Fibroblast of skin of left biceps (primary cell): ENCODE measurements at places on chromosomes 1 and 21.

- no peak for DNase-seq
Measured at GRCh38 chr1:119316870-119317416, 51.6 kb upstream of the HAO2 start.

DNA sequence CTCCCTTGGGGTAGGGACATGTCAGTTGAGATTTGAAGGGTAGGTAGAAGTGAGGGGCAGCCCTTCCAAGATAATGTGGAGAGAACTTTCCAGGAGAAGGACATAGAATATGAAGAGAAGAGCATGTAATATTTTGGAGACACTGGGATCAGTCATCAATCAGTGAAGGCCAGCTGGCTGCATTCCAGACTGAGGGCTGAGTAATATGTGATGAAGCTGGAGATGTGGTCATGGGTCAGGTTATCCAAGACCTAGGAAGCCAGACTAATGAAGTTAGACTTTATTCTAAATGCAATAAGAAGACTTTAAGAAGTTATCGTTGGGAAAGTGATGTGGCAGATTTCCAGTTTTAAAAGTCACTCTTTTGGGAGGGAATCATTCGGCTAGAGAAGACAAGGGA, 262.0 kb downstream of the HMCN1 start:
- no peak for DNase-seq

- no peak for DNase-seq
Measured at GRCh38 chr1:43405219-43405875, 15.6 kb downstream of the SZT2 start.

- no peak for DNase-seq
Measured at GRCh38 chr1:37883671-37884070, 24.3 kb upstream of the MTF1 start.

- DNase-seq: no peak
Measured at GRCh38 chr1:47190857-47191256, 1.0 kb upstream of the PDZK1IP1 start.

- no peak for DNase-seq
Measured at GRCh38 chr1:202072211-202072765, 50.4 kb upstream of the GPR37L1 start.

DNA sequence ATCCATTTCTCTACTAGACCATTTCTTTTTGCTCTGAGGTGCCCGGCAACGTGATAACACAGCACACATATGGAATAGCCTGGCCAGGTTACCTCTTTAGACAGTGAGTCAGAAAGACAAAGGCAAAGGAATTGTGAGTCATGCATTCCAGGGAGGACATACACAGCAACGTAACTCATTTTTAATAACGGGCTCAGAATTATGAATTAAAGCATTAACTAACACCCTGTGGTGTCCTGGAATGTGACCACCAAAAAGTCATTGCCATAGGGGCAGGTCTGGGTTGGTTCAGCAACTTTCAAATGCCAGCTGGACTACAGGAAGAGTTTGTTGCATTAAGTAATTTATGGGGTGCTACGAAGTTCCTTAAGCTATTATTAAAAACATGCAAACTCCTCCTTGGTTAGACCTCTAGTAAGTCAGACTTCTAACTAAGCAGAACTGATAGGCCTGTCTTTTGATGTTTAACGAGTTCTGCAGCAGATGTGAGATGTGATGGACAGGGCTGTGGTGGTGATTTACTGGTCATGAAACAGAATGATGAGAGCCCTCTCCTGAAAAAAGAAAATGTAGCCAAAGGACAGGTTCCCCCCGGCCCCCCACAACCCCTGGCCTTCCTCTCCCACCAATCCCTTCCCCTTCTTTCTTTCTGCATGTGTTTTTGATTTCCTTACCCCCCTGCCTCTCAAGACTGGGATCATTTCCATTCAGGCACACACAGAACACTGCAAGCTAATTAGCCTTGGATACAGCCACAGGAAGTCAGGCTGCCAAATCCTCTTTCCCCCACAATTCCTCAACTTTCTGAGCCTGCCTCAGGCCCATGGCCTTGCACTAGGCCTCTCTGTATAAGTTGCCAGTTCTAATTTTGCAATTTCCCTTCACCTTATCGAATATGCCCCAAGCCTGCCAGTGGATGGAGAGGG, 88.9 kb upstream of the HAO2 start:
- peak; percentile 84 for DNase-seq

DNA sequence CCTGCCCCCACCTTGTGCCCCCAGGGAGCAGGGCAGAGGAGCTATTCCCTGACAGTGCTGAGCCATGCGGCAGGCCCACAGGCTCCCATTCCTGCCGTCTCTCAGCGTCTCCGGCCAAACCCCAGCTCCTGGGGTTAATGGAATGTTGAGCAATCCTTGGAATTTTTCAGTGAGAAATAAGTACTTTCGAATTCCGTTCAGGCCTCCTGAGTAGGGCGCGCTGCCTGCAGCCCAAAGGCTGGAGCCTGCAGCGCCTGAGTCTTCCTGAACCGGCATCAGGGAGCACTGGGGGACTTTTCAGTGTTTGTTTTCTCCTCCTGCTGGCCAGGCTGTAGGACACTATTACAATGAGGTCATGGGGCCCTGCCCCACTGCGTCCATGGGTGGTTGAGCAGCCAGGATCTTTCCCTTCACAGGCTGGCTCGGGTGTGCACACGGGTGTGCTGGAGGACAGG, 33.3 kb upstream of the CSF1 start:
- peak; percentile 89 for DNase-seq

DNA sequence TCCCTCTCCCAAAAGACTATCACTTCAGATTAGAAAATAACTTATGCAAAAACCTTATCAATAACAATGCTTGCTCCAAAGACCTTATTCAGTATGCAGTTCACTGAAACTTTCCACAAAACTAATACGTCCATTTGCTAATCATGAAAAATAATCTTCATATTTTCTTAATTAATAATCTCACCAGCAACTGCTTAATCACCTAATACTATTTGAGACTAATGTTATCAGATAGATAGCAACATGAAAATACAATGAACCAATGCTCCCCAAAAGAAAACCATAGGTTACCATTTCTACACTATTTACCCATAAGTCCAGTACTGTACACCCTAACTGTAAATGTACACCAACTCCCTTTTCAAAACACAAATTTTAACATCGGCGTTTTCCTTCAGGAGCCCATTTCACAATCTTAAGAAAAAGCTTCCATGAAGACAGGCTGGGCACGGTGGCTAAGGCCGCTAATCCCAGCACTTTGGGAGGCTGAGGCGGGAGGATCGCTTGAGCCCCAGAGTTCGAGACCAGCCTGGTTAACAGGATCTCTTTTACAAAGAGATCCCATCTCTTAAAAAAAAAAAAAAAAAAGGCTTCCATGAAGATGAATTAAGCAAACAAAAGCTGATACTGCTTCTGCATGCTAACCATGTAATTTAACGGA, 1.7 kb downstream of the GNB1 start:
- DNase-seq: no peak

DNA sequence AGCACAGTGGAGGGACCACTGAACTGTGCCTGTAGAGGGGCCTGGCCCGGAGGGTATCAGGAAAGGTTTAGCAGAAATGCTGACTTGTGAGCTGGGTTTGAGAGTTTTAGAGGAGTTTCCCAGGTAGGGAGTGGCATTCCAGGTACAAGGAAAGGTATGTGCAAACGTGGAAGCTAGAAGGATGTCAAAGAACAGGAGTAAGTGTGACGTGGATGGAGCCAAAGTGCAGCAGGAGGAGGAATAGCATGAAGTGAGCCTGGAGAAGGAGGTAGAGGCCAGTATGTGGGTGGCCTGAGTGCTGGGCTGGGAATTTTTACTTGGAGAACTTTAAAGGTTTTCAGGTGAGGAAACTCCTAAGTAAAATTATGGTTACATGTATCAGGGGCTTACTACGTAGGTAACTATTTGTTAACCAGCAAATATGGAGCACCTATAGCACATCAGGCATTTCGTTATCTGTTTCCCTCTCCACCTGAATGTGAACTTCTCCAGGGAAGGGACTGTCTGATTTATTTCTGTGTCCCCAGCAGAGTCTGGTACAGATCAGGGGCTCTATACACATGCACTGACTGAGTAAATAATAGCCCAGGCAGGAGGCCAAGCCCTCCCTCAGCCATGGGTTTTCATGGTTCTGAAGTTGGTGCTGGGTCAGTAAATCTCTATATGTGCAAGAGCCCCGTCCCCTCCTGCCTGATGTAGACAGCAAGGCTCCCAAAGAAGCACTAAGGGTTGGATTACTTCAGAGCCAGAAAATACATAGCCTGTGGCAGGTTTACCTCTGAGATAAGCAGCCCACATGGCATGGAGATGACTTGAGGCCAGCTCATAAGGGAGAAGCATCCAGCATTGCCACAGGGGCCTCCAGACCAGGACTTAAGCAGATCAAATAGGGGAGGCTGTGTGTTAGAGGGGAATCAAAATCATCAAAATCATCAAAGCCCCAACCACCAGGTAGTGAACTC, 43.4 kb downstream of the CDCP2 start:
- DNase-seq: no peak

DNA sequence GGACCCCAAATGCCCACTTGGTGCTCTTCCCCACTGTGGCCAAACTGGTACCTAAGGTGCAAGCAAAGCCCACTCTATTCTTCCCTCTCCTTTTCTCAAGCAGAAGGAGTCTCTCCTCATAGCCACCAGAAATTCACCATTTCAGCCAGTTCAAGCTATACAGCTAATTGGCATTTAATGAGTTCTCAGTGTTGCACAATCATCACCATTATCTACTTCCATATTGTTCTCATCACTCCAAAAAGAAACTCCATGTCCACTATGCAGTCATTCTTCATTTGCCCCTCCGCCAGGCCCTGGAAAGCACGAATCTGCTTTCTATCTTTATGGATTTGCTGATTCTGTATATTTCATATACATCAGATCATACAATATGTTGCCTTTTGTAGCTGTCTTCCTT, 9.9 kb upstream of the ATG4C start:
- DNase-seq: no peak

- DNase-seq: no peak
Measured at GRCh38 chr1:246169019-246169418, 338.1 kb downstream of the SMYD3 start.

DNA sequence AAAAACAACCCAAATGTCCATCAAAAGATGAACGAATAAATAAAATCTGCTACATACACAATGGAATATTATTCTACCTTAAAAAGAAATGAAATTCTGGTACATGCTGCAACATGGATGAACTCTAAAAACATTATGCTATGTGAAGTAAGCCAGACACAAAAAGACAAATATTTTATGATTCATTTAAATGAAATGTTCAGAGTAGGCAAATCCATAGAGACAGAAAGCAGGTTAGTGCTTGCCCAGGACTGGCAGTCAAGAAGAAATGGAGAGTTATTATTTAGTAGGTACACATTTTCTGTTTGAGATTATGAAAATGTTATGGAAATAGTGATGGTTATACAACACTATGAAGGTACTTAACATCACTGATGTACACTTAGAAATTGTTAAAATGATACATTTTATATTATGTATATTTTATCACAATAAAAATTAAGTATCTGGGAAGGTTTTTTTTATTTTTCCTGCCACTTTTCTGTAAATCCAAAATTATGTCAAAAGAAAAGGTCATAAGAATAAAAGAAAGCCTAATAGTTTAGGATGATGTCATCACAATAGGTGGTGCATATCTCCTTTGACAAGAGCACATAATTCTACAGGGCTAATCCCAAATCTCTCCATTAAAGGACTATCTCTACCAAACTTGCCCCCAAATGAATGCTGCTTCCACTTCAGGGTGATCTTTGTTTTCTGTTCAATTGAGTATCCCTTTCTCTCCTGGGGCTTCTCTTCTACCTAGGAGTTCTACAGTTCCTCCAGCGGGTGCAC, 40.2 kb upstream of the FCER1A start:
- no peak for DNase-seq

DNA sequence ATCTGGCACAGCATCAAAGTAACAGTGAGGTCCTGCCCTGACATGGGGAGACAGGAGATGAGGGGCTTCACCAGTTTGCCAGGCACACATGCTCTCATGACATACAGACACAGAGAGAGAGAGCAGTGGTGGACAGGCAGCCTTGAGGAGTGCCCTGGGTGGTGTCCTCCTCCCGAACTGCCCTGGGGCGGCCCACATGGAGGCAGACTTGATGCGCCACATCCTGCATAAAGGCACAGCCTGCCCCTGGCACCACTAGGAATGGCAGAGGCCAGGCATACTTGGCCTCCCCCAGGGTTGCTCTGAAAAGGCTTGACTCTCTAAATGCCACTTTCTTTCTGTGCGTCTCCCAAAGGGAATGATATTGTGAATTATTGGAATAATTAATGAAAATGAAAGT, 67.5 kb downstream of the SPAG17 start:
- no peak for DNase-seq

DNA sequence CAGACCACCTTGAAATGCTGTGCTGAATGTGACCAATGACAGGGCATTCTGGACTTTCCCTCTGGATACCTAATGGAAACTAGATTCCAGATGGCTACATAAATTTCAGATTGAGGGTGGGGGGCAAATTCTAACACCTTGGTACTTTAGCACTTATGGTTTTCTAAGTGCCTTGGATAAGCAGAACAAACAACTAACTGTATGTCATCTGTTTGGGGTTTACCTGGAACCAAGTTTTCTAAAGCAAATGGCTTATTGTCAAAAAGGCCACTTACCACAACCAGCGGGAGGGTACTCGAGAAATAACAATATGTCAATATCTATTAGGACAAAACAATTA, 39.1 kb downstream of the GPR3 start:
- DNase-seq: no peak

DNA sequence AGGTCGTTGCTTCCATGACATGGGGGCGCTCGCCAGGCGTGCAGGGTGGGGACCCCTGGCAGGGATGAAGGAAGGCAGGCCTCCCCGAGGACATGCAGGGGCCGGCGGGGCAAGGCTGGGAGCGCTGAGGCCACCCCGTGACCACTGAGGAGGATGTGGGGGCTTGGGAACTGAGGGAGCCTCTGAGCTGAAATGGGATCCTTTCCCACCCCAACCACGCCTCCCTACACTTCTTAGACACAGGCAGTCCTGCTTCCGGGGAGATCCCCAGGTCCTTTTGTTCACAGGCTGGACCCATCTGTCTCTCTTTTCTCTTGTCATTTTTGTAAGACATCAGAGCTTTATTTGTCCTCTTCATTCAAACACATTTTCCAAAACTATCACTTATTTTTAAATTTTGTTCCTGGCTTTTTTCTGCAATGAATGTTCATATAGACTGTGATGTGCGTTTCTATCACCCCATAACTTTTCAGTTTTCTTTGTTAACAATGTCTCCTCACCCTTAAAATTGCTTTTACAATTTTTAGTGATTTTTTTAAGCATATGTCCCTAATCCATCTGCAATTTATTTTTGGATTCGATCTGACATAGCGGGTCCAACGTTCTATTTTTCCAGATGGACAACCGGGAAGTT, 156.7 kb upstream of the BACE2 start:
- no peak for DNase-seq

DNA sequence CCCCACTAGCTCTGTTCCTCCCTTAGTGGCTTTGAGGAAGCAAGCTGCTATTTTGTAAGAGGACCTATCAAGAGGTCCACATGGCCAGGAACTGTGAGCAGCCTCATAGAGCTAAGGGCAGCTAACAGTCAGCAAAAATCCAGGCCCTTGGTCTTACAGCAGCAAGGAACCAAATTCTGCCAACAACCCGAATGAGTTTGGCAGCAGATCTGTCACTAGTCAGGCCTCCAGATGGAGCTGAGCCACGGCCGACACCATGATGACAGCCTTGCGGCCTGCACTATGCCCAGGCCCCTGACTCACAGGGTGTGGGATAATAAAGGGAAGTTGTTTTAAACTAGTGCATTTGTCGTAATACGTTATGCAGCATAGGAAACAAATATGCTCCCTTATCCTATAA, 28.0 kb upstream of the H3-3A start:
- DNase-seq: peak; percentile 77
